ENCODE measurements at places on chromosomes 7 and 10.

DNA sequence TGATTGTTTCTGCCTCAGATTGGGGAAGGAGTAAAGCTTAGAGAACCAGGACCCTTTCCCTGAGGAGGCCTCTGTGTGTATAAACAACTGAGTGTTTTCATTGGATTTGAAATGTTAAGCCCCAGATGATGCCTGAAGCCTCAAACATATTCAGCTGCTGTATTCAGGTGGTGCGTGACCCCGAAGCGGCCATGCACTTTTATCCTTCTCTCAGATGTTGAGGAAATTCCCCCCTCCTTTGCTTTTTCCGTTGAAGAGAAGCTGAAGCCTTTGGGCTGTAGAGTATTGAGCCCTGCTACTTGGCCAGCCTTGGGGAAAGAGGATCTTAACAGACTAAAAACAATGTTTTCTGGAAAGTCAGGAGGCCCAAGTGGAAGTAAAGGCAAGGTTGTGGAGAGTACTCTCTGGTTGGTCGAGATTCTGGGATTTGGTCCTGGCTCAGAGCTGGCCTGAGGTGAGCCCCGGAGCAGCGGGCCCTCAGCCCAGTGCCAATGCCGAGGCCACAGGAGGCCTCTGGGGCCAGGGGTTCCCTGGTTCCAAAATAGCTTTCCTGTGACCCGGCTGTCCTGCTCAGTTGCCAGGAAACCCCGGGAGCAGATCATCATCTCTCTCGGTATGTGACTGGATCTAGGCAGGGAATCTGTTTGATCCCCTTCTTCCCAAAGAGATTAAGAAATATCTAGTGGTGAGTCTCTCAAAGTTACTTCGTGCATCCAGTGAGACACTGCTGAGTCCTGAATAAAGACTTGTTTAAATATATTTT is 22.5 kb downstream of the FKBP6 start:
- no peak for DNase-seq

DNA sequence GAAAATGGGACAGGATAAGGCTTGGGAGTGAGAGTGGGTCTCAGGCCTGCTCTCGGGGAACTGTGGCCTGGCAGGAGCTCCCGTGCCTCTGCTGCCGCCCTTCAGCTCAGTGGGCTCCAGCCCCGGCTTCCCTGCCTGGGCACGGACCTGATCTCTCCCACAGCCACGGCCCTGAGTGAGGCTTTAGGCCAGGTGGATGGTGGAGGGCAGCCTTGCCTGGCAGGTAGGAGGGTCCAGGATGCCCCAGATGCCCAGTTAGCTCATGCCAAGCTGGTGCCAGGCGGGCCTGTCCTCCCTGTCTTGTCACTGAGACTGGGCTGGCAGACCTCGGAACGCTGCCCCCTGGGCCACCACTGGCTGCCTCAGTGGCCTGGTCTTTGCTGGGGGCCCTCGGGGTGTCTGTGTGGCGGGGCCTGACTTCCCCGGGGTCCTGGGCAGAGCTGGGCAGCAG is 116.6 kb downstream of the INPP5A start:
- no peak for DNase-seq

DNA sequence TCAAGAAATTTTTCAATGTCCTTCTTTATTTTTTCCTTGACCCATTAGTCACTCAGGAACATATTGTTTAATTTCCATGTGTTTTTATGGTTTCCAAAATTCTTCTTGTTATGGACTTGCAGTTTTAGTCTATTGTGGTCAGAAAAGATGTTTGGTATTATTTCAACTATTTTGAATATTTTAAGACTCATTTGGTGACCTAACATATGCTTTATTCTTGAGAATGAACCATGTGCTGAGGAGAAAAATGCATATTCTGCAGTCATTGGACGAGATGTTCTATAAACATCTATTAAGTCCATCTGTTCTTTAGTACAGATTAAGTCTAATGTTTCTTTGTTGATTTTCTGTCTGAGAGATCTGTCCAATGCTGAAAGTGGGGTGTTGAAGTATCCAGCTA is 42.3 kb upstream of the MDFIC start:
- DNase-seq = no peak

DNA sequence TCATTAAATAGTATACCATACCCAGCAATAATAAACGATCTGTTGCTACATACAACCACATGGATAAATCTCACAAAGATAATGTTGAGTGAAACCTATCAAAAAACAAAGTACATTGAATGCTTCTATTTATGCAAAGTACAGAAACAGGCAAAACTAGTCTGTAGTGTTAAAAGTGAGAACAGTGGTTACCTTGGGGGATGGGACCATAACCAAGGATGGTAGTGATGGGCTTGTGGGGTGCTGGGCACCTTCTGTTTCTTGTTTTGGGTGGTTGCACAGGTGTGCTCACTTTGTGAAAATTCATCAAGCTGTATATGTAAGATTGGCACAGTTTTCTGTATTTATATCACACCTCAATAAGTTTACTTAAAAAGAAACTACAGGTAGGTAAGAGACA is 105.7 kb downstream of the ATE1 start:
- DNase-seq = no peak

DNA sequence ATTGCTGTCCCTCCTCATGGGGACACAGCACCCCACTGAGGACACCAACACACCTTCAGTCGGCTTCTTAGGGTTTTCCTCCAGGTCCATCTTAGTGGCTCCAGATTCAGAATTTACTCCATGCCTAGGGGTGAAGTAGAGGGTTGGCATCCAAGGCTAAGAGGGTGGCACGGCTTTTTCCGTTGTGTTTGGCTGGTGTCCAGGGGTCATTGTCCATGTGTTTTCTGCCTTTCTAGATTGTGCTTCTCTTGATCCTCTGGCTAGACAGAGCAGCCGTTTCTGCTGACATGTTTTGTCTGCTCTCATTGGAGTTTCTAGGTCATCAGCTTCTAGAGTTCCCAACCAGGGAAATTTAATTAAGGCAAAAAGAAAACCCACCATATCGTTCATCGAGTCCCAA is 291.6 kb upstream of the CELF2 start:
- no peak for DNase-seq

DNA sequence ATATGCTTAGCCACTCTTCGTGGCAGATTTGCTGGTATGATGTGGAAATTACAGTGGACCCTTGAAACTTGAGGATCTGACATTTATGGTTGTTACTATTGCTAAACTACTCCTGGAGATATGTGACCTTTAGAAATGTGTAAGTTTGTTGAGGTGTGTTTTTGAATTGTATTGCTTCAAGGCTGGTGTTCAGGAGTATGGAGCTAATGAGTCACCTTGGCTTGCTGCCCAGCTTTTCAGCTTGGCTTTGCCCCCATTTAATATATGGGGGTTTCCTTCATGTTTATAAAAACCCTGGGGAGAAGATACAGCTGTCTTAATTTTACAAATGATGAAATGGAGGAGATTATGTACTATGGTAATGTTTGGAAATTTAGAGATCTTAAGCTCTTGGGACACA is 11.6 kb downstream of the HBP1 start:
- peak; percentile 65 for DNase-seq

- no peak for DNase-seq
These were observed 1.3 kb downstream of the EIF4EBP2 start for GRCh38 chr10:70405037-70405824.

DNA sequence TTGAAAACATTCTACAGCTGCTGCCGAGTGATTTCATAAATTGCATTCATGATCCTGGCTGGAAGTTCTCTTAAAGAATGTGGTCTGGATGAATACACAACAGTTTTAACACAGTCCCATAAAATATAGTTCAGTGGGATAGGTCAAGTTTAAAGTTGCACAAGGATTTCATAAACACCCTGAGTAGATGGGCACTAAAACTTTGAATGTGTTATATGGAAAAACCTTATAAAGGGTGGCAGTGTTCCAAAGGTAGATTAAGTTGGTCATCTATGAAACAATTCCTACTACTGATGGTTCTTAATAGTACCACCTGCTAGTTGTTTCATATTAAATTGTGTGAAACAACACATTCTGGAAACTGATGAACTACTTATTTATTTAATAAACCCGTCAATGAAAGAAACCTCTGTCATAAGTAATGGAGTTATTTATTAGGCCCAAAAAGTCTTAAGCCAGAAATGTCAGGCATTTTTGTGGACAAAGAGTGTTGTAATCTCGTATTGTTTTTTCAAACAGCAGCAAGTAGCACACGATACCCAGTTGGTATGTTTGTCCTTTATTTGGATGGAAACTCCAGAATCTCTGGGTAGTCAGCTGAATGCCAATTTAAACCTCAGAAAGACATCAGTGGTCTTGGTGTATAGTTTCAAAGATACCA is 14.3 kb upstream of the RPA3 start:
- no peak for DNase-seq

GRCh38 chr10:132044803-132045202 is 20.9 kb upstream of the JAKMIP3 start:
- no peak for DNase-seq

DNA sequence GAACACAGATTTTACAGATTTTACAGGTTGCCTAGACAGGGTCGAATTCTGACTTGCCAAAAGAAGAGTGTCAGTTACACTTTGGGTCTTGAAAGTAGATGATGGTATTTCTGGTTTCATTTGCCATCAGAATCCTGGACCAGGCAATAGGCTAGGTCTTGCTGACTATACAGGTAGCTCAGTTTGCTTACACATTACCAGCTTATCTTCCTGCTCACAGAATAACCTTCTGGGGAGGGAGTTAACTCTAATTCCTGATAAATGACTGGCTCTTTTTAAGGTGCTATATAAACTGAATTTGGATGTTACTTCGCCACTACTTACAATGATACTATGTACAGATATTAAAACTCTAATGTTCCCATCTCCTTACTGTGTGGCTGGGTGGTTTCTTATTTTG is 39.8 kb downstream of the GBF1 start:
- no peak for DNase-seq

DNA sequence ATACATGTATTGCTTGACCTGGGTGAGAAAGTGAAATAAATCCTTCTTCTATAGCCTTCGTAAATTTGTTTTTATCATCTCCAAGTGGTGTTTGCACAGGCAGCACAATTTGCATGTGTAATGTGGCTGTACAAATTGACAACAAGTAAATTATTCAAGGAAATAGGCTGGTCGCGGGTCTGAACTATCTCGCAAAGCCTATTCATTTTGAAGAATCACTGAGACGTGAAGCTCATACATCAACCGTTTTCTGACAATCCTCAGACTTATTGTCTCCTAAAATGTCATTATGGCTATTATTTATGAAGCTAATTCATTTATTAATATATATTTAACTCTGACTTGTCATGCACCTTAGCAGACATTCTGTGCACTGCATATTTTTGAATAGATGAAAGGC is 16.2 kb upstream of the FAM204A start:
- DNase-seq = no peak

DNA sequence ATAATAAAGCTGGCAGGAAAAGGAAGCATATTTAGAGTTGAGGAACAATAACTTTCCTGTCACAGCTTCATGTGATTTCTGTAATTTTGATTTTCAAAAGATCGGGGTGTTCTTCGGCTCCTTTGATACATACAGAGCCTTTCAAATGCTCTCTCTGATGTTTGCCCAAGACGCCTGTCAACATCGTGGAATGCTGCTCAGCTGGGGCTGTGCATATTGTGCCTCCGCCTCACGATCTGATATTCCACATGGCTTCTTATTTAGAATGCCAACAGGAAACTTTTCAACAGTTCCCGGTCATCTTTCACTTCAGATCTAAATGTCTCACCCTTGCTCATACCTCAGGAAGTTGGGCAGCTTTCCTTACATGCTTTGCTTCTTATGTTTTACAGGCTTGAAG is 7.3 kb downstream of the NPY start:
- no peak for DNase-seq

GRCh38 chr7:106138776-106139175 is 26.7 kb upstream of the SYPL1 start:
- DNase-seq = no peak

DNA sequence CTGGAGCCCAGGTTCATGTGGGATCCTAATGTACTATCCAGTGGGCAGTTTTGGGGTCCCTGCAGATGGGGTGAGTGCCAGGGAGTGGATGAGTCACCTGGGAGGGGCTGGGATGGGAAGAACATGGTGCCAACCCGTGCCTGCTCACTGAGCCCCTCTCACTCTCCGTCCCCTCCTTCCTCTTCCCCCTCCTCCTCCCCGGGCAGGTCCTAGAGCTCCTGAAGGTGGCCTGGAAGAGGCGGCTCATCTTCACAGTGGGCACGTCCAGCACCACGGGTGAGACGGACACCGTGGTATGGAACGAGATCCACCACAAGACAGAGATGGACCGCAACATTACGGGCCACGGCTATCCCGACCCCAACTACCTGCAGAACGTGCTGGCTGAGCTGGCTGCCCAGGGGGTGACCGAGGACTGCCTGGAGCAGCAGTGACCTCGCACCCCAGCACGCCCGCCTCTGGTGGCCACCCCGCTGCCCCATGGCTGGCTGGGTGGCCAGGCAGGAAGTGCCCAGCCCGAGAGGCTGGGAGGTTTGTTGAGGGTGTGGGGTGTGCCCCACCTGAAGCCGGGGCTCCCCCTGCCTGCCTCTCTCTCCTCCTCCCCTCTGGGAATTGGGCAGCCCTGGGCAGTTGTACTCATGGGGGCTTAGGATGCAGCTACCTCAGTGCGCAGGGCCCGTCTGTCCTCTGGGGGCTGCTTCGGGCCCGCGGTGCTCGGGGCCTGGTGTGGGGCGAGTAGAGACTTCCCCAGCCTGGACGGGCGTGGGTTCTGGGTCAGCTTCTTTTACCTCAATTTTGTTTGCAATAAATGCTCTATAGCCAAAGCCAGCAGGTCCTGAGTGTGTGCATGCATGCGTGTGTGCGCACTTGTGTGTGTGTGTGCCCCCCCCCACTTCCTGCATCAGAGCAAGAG is 4.9 kb upstream of the UPK3B start:
- no peak for DNase-seq

GRCh38 chr7:45082831-45083331 is 5.9 kb downstream of the NACAD start:
- no peak for DNase-seq

DNA sequence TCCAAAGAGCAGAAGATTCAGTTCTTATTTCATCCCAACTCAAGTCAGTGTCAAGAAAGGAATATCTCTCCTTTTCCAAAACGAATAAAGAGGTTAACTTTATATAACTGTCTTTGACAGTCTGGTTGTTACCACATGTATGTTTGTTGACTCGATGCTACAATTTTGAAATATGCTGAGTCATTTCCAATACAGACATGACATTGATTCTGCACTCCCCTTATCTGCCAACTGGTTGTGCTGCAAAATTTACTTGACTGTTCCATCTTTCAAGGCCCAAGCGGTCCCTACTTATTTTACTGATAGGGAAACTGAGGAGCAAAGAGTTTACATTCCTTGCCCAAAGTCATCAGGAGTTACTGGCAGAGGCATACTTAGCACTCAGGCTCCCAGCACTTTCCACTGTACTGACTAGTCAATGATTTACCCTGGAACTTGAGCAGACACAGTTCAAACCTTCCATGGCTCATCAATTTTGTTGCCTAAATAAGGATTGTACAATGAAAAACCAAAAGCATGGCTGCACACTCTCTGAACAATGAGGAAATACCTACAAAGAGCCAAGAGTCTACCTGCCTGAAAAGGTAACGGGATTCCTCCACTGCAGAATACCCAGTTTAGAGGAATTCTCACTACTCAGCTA is 52.8 kb downstream of the ABLIM1 start:
- no peak for DNase-seq

DNA sequence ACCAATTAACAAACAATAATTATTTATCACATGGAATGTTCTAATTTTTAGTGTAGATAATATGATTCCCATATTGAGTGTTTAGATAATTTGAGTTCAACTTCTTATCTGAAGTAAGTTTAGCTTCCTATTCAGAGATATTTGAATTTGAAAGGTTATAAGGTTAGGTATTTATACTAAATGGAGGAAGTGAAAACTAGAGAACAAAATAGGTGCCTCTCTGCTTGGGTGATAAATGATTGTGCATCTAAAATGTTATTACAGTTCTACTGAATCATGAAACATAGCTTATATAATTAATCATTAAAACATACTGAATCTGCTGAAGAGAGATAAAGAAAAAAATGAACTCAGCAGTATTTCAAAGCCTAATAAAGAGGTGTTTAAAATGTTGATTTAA is 1174.3 kb downstream of the XPNPEP1 start:
- no peak for DNase-seq

Measured in activated naive CD8-positive, alpha-beta T cell treated with anti-CD3 and anti-CD28 coated beads, Interleukin-2, amount 50 U/mL, for 16 hours (primary cell).